ENCODE measurements at places on chromosomes 4 and X.

DNA sequence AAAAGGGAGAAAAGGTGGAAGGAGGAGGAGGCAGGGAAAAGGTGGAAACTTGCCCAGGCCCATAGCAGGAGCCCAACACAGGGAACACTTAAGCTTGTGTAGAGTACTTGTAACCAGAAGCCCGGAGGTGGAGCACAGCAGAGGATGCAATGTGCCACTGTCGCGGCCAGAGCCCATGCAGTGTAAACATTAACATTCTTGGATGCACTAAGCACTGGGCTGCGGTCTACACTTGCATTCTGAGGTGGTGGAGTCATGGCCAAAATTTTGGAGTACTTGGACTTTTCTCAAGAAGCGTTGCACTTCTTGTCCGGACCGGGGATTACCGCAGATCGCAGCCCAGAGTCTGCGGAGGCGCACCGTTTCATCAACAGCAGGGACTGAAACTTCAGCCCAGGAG lies 4.5 kb upstream of the RHOXF1 start:
- no peak for DNase-seq

DNA sequence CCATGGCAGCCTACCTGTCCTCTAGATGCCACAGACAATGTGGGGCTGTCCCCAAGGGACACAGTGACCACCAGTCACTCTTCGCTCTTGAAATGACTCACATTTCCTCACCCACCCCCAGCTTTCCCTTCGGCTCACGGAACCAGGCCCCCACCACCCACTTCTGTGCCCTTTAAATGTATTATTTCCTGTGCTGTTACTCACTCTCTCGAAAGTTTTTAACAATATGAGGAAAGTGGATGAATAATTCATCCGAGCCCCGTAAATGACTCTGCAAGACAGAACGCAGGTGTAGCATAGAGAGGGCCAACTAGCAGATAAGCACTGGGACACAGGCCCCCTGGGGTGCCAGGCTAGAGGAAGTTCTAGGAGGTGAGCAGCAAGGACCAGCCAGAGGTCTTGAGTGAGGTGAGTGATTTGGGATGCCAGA lies 179.5 kb upstream of the TBL1X start:
- no peak for DNase-seq

- no peak for DNase-seq
These were observed 53.0 kb upstream of the ATOH1 start for GRCh38 chr4:93775551-93775950.

- no peak for DNase-seq
These were observed 1.3 kb downstream of the HTR2C start for GRCh38 chrX:114584983-114585842.

GRCh38 chr4:7342223-7343080 lies 92.3 kb downstream of the PSAPL1 start:
- peak; percentile 71 for DNase-seq

DNA sequence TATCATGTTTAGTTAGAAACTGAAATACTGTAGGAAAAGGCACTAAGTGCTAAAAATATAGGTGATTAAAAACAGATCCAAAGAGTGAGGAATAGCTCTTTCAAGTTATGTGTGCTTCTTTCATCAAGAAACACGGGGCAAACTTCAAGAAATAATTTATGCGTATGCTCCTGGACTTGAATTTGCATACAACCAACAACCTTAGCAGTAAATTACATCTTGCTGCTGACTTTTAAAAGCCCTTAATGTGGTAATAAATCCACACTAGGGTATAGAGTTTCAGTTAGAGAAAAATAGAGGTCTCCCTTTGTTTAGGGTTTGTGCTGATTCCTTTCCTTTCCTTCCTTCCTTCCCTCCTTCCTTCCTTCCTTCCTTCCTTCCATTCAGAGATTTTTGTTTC lies 94.5 kb upstream of the GC start:
- no peak for DNase-seq

GRCh38 chr4:140861359-140862176 lies 105.4 kb upstream of the TBC1D9 start:
- peak; percentile 91 for DNase-seq

DNA sequence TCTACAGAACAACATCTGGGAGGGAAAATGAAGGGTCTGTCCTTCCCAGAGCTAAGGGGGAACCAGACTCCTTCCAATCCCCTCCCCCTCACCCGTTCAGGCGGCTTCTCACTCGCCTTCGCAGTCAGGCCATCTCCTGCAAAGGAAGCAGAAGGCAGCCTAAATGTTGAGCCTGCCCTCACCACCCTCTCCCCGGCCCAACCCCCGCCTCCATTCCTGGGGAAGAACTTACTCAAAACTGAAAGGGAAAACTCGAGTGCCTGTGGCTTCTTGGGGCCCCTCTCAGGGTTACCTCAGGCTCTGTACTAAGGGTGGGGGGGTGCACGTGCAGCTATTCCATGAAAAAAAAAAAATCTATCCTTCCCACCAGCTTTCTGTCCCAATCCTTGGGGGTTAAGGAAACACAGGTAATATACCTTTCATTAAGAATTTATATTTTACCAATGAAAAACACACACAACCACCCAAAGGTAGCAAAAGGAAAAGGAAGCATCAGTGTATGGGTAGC lies 2.4 kb downstream of the ZMYM3 start:
- DNase-seq: no peak

DNA sequence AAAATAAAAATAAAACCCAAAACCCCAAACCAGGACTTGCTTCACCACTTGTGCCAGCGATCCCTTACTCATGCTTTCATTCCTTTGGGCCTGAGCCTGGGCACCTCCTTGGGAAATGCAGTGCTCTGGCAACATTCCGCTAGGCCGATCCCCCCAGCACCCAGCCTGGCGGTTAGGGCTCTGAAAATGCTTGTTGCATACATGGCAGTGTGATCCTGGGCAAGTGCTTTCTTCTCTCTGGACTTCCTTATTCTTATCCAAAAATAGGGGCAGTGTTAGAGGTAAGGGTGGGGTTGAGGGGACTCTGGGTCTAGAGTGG lies 4.6 kb downstream of the ZNF185 start:
- DNase-seq: no peak

DNA sequence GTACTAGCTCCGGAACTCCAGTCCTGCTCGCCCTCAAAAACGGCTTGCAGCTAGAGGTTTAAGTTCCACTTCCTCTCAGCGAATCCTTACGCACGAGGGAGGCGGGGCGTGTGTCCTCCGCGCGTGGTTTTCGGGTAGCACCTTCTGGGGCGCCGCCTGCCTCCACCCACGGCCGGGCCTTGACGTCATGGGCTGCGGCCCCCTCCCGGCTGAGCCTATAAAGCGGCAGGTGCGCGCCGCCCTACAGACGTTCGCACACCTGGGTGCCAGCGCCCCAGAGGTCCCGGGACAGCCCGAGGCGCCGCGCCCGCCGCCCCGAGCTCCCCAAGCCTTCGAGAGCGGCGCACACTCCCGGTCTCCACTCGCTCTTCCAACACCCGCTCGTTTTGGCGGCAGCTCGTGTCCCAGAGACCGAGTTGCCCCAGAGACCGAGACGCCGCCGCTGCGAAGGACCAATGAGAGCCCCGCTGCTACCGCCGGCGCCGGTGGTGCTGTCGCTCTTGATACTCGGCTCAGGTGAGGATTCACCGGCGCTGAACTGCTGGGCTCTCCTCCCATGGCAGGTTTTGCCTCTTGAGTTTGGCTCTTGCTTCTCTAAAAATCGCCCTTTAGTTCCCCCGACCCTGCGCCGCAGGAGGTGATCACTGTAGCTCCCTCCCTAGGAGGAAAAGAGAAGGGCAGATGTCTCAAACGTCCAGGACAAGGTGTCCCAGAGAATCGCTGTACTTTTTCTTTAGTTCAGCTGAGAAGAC lies at the start of gene AREG:
Gene AREG (plus strand): TSS at position 246 of the 752 bp plus-strand sequence. CDS start 210 bp downstream, at position 456.
- DNase-seq: no peak

DNA sequence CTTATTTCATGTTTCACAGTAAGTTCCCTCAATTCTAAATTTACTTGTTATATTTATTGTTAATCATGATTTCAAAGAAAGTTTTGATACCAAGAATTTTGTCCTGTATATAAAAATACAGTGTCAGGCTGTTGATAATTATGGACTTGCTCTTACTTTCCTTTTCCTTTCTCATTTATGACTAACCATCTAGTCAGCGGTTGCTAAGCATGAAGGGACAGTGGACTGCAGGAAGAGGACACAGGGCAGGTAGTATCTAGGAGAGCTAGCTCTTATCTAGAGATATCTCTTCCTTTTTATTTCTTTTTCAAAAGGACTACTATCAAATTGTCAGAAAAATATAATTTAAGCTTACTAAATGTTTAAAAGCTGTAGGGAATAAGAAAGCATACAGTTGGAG lies 1.6 kb downstream of the OPRPN start:
- DNase-seq: no peak

- DNase-seq: no peak
These were observed 26.0 kb downstream of the AMTN start for GRCh38 chr4:70544279-70544868.

- no peak for DNase-seq
These were observed 43.9 kb upstream of the NEIL3 start for GRCh38 chr4:177265729-177266128.

- DNase-seq: no peak
These were observed 42.4 kb downstream of the KDM6A start for GRCh38 chrX:44915361-44915868.

DNA sequence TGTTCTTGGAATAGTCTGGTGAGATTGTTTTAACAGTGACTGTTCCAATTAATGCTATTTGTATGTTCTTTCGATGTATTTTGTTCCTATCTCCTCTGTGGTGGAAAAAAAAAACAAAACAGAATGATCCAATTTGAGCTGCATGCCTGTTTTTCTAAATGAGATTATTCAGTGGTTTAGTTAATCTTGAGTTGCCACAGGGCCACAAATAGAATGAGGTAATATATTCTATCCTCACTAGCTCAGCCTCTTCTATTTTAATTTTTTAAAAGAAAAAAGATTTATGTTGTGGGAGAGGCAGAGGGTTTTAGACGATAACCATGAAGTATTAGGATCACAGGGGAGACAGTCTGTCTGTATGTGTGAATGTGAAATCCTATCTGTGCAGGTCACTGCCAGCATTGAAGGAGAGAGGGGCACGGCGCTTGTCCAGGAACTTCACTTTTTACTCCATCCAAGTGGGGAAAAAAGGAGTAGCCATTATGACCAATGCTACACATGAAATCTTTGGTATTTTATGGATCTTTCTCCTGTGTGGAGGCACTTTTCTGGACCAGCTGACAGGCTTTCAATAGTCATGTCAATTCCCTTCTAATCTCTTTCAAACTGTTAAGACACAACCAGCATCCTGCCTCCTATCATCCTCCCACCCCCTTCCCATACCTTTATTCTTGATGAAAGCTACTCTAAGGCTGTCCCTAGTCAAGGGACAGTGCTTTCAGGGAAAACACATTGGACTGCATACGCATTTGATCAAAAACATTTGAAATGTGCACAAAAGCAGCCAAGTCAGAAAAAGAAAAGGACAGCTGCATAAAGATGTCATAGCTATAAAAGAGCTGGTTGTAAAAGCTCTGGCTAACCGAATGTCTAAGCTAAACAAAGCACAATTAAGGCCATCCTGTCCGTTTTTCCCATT lies 1063.8 kb upstream of the INTU start:
- DNase-seq: peak; percentile 44

DNA sequence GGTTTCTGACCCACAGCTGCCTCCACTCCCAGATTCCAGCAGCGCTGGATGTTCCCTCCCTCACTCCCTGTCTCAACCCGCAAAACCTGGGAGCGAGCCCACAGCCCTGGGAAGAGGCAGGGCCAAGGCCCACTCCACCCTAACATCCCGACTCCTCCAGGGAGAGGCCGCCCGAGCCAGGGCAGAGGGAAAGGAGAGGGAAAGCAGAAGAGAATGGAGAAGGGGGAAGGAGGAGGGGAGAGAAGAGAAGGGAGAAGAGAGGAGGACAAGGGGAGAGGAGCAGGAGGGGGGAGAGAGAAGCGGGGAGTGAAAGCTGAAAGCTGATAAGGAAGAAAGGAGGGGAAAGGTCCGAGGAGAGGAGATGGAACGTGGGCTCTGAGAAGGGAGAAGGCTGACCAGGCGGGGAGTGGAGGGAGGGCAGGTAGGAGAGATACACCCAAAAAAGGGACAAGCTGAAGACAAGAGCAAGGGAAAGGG lies 120.2 kb upstream of the PJA1 start:
- no peak for DNase-seq

DNA sequence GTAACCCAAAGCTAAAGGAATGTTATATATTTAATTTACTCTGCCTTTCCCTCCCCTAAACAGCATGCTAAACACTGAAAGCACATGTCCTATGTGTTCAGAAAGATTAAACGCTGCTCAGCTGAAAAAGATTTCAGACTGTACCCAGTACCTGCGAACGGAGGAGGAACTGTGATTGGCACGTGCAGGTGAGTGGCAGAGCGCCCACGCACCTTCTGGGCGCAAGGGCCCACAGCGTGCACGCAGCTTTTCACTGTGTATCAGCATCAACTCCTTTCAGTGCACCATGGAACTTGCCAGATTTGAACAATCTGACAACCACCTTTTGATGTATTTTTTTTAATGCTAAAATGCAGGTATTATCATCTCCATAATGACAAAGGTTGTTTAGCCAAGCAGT lies 87.7 kb downstream of the RFC1 start:
- DNase-seq: no peak

- DNase-seq: no peak
These were observed 1010.4 kb downstream of the ADGRL3 start for GRCh38 chr4:62210486-62210885.

DNA sequence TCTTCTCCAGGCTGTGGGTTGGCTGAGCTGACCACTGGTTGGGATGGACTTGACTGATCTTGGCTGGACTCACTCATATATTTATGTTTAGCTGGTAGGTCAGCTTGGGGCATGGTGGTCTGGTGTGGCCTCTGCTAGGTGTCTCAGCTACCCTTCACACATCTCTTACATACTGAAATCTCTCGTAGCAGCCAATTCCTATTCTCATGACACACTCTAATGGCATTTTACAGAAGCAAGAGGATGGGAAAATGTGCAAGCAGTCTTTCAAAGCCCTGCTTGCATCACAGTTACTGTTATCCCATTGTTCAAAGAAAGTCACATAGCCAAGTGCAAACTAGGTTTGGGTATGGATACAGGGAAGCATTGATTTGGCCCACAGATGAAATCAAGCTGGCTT lies 55.5 kb upstream of the PCDH18 start:
- no peak for DNase-seq

GRCh38 chr4:165177725-165178666 lies 29.4 kb upstream of the KLHL2 start:
- no peak for DNase-seq

DNA sequence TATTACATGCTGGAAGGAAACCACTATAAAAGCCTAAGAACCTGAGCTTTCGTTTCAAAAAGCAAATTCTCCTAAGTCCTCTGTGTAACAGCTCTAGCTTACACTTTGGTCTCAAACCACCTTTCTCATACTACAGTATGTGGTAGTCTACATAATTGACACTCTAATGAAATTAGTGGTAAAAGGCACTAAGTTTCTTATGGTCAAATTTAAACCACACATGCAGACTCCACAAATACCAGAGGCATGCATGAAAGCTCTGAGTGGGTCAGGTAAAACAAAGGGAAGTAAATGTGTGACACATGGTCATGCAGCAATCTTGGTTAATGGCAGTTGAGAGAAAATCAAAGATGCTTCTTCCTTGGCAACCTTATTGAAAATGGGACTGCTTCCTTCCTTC lies 187.8 kb downstream of the CCNG2 start:
- no peak for DNase-seq

- DNase-seq: no peak
These were observed 167.5 kb upstream of the MAP3K15 start for GRCh38 chrX:19682712-19683331.

GRCh38 chr4:185576962-185577950 lies 41.9 kb upstream of the PDLIM3 start:
- no peak for DNase-seq
